Activated naive CD4-positive, alpha-beta T cell treated with Interleukin-2 at 50 U/mL for 16 hours (primary cell): ENCODE measurements at places on chromosomes 7 and 10.

- no peak for DNase-seq
Measured at GRCh38 chr10:129645487-129645886, 178.4 kb downstream of the MGMT start.

DNA sequence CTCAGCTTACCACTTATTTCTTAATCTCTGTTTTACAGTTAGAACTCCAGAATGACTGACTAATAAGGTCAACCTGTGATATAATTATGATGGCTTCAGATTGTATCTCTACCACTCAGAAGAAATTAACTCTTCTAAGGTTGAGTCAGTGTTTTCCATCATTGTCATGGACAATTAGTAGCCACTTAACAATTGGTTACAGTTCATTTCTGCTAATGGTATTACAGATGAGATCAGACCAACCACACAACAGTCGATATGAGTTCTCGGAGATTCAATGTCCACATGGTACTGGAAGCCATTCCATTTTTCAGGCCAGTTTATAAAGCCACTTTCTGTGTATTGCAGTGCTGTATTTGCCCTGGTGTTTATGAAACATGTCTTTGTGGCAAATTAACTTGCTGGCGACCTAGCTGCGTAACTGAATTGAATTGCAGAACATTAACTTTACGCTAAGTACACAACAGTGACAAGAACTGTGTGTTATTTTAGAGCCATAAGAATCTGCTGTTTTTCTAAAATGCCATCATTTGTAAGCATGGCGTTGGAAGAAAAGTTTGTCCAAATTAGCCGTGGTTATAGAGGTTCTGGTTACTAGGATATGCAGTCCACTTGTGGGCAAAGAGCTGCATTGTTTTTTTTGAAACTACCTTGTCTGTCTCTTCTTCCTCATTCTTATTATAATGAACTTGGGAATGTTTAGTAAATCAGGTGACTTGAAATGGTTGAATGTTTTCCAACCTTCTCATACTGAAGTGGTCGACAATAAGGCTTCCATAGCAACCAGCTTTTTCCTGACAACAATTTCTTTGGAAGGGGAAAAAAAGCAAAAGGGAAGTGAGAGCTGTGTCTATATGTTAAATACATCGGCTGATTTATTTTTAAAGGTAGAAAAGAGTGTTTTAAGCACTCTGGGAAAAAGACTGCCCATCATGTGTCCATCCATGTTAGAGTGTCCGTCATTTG lies 76.4 kb downstream of the CELF2 start:
- DNase-seq, result no peak

DNA sequence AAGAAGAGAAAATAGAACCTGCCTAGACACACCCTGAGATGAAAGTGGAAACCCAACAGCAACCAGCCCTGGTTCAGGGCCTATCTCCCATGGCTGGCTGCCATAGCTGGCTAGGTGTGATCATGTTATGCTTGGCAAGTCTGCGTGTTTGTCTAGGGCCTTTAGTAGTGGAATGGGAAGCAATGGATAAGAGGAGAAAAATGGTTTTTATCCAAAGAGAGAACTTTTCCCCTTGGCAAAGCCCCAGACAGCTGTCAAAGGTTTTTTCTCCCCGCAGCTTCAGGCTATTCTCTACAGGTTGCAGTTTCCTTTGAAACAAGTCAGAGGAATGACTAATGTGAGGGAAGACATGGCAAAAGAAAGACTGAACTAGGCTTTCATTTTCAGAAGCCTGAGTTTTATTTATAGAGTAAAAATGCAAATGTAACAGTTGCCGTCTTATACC lies 161.5 kb downstream of the SEMA3D start:
- DNase-seq, result no peak

DNA sequence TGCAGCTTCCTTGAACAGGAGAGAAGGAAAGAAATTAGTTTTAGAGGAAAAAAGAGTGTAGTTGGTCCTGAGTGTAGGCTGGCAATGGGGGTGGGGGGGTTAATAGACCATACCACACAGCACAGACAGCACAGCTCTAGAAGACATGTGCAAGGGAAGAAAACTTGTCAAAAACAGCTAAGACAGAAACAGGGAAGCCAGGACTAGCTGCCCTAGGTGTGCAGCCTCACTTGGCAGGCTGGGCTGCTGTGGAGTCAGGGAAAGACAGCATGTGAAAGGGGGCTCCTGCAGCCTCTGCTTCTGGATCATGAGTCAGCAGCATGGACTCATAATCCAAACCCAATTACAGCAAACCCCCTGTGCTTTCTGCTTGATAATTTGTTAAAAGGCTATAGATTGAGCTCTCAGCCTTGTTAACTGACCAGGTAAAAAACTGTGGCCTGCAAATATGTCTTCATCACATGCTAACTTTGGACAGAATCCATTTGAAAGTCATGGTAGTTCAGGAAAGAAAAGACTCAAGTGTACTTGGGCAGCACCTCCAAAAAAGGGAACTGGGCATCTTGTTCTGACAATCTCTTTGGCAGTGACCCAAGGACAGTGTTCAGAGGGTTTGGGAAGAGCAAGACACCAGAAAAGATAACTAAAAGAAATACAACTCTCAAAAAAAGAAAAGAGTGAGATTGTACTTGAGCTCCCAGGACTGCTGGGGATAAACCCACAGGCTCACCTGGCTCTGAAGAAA lies 142.2 kb upstream of the VWC2 start:
- DNase-seq, result no peak

GRCh38 chr7:132516042-132516840 lies 60.0 kb downstream of the PLXNA4 start:
- no peak for DNase-seq

DNA sequence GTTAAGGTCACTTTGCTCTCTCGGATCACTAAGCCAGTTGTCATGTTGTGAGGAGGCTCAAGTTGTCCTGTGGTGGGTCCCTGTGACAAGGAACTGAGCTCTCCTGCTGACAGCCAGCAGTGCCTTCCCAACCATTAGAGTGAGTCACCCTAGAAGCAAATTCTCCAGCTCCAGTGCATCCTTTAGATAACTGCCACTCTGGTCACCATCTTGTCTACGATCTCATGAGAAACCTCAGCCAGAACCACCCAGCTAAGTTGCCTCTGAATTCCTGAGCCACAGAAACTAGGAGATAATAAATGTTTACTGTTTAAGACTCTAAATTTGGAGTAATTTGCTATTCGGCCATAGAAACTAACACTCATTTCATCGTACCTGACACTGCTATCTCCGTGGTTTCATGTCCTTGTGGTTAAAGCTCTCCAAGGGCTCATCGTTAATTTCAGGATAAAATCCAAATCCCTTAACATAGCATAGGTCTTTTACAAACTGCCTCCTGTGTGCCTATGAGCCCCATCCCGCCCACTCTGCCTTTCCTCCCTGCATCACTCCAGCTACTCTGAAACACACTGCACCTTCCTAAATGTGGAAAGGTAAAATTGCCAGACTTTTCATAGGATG lies 56.5 kb upstream of the WIPF3 start:
- no peak for DNase-seq

DNA sequence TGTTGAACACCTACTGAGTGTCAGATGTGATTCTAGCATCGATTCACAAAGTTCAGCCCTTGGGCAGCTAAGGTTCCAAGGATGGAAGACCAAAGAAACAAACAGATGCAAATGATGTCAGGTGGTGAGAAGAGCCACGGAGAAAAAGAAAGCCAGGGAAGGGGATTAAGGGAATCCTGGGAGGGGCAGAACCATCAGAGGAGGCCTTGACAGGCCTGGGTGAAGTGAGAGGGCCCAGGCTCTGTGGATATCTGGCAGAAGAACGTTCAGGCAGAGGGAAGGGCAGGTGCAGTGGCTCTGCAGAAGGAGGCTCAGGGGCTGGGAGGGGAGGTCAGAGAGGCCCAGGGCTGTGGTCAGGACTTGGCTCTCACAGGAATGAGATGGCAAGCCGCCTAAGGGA lies 90.4 kb downstream of the C10orf105 start:
- DNase-seq, result no peak

DNA sequence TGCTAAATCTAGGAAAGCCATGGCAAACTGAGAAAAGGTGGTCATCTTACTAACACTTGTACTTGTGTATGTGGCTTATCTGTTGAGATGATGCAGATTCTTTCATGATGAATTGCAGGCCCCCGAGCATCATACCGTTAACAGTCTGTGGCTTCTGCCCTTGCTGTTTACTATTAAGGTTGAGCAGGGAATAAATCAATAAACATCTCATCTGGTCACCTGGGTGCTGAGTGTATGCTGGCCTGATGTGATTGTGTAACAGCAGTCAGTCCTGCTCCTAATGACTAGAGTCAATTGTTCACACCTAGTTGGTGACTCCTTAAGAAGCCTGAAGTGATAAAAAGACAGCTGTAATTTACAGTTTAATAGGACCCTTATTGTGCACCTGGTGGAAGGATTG lies 8.3 kb upstream of the GNAT3 start:
- no peak for DNase-seq

DNA sequence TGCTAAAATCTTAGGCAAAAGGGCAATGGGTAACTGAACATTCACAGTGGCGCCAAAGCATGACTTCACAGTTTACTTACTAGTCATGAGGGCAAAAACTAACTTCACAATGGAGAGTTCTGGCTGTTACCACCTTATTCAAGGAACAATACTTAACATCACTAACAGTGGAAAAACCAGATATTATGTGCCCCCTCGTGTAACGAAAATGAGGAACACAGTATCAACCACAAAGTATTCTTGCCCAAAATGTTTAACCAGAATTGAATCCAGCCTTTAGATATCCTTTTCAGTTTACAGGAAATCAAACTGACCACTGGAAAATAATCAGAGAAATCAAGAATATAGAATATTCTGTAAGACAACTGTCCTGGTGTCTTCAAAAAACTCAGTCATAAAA lies 9.5 kb downstream of the C7orf25 start:
- no peak for DNase-seq

- DNase-seq, result peak; percentile 1
Measured at GRCh38 chr7:157493017-157493416, 156.2 kb downstream of the DNAJB6 start.

GRCh38 chr7:24444666-24445440 lies 128.4 kb upstream of the PALS2 start:
- DNase-seq, result no peak

DNA sequence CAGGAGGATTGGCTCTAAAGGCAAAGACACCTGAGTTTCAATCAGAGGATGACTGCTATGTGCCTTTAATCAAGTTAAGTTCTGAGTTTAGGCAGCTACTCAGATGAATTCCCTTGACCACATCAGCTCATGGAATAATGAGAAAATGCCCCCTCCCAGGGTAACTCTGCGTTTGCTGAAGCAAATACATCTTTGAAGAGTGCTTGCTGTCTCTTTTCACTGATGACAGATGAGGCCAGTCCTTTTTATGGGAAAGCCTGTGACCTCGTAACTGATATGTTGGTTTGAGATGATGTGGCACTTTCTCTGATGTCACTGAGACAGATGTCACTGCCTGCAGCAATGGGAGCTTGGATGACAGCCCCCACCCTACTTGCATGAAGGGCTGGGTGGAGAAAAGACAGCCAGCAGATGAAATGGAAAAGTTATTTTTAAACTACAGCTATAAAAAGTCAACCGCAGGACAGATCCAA lies 43.7 kb upstream of the DGKI start:
- DNase-seq, result no peak

DNA sequence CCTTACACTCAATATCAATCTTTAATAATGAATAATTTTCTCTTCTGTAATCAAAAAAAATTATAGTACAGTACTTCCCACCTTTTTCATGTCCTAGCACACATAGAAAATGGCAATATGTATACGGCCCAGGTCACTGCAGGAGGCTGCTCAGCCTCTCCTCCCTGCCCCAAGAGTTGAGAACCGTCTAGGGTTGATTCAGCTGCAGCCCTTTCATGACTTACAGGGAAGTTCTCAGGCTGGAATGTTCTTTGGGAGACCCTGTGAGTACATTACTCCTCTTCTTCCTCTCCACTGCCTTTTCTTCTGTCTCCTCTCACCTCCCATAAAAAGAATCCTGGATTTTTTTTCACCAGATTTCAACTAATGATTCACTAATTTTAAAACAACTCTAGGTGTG lies 180.0 kb downstream of the HDAC9 start:
- DNase-seq, result no peak

- DNase-seq, result no peak
Measured at GRCh38 chr10:34587002-34587679, 228.0 kb downstream of the PARD3 start.

DNA sequence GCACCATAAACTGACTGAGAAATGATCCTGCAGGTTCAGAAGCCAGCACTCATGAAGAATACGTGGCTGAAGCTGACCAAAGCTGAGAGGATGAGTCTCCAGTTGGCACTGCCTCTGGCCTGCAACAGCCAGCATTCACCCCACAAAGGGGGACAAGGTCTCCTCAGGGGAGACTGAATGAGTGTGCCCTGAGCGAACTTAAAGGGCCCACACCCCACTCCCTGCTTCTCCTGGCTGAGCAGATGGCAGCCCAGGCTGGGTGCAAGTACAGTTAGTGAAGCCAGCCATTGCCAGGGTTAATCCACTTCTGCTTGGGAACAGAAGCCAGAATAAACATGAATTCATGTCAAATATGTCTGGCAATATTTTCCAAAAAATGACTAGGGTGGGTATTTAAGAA lies 98.1 kb downstream of the PPP1R17 start:
- DNase-seq, result no peak

- no peak for DNase-seq
Measured at GRCh38 chr7:15801551-15801950, 115.1 kb upstream of the MEOX2 start.

GRCh38 chr7:30896036-30896435 lies 15.6 kb upstream of the AQP1 start:
- DNase-seq, result no peak

- no peak for DNase-seq
Measured at GRCh38 chr7:16712916-16713315, 40.6 kb upstream of the TSPAN13 start.

GRCh38 chr7:132076301-132077035 lies 499.8 kb downstream of the PLXNA4 start:
- no peak for DNase-seq

DNA sequence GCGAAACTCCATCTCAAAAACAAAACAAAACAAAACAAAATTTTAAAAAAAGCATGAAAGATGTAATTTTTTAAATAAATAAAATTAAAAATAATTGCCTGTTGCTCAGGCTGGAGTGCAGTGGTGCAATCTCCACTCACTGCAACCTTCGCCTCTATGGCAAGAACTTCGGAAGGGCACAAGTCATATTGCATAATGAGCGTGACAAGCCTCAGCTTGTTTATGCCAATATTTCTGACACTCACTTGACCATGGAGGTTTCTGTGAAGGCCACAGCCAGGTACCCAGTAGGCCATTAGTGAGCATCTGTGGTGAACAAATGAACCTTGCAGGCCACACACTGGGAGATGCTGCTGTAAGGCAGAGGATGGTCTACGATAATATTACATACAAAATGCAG lies 106.1 kb upstream of the KMT2C start:
- DNase-seq, result no peak

GRCh38 chr10:68067029-68067428 lies 8.1 kb downstream of the HERC4 start:
- no peak for DNase-seq

DNA sequence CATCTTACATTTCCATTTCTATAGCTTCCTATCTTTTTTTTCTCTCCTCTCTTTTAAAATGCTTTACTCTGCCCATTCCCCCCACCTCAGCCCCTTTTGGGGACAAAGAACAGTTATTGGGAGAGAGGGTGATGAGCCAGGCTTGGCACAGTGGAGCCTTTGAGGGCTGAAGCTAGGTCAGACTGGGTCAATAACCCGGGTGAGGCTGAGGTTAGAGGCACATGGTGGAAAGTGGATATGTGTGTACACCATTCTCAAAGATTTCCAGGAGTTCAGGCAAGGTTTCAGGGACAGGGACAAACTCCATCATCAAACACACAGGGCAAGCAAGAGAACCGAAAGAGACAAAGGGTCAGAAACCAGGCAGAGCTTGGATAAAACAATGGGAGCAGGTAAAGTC lies 11.5 kb downstream of the ABCB4 start:
- no peak for DNase-seq

- DNase-seq, result no peak
Measured at GRCh38 chr10:103818105-103818504, 37.3 kb downstream of the SH3PXD2A start.
